ENCODE measurements at places on chromosomes 7 and 10.

DNA sequence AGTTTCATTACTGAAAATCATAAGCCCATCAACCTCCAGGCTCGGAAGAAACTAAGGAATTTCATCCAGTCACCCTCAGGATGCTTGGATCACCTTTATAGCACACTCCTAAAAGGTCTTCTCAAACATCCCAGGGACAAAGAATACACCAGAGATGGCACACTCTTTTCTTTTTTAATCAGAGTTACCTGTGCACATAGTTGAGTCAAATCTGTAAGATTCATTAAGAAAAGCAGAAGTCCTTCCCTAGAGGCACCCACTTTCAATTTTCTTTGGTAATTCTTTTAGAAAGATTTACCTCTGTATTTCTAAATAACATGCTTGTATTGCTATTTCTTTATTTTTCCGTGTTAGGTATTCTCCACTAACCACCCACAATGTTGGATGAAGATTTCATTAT lies 50.6 kb upstream of the IL6 start:
- no peak for DNase-seq

DNA sequence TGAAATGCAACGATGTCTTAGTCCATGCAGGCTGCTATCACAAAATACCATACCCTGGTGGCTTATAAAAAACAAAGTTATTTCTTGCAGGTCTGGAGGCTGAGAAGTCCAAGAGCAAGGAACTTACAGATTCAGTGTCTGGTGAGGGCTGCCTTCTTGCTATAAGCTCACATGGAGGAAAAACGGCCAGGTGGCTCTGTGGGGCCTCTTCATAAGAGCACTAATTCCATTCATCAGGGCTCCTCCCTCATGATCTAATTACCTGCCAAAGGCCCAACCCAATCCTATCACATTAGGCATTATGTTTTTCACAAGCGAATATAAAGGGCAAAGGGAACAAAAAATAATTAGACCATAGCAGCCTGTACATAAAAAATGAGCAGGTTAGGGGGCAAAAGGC lies 35.4 kb downstream of the PAPSS2 start:
- no peak for DNase-seq

- no peak for DNase-seq
Observed at GRCh38 chr7:2794836-2795636, 49.1 kb downstream of the GNA12 start.

DNA sequence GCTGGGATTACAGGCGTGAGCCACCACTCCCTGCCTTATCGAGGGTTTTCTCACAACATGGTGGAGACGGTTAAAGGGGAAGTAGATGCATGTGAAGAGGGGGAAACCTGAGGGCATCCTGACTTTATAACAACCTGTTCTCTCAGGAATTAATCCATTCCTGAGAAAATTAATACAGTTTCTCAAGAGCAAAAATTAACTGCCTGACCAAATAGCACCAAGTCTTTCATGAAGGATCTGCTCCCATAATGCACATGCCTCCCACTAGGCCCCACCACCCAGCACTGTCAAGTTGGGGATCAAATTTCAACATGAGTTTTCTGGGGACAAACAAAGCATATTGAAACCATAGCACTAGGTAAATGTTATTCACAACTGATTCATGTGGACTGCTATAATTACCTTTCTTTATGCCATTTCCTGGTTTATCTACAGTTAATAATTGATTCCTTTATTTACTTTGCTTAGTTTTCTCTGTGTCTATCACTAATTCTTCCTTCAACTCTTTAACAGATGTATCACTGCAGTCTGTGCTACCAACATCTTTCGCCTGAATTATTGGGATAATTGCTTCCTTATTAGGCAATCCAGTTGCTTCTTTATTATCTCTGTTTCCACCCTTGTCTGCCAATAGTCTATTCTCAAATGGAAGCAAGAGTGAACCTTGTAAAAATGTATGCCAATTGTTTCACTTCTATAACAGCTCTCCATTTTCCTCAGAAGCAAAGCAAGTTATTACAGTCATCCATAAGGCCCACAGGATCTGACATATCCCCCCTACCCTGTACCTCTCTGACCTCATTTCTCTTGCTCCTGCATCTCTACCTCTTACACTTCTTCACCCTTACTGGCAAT lies 12.9 kb upstream of the MICU1 start:
- no peak for DNase-seq

All from astrocyte (in vitro differentiated cells and primary cell).